ENCODE measurements at places on chromosomes 11 and 22. TPM values are rescaled to one million over a fixed set of nuclear protein-coding genes. Genes with fewer than 3 reads are reported as not detected.

GRCh38 chr11:73622926-73623593, 23.3 kb upstream of the PLEKHB1 start:
- DNase-seq, result no peak

GRCh38 chr11:62817129-62817528, 11.9 kb upstream of the NXF1 start:
- DNase-seq, result no peak

DNA sequence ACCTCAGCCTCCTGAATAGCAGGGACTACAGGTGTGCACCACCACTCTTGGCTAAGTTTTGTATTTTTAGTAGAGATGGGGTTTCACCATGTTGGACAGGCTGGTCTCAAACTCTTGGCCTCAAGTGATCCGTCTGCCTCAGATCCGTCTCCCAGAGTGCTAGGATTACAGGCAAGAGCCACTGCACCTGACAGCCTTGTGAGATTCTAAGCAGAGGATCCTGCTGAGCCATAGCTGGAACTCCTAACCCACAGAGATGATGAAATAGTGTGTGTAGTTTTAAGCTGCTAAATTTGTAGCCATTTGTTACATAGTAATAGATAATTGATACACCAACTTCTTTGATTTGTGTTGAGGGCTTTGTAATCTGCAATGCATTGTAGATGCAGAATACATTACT, 51.1 kb downstream of the CLMP start:
- DNase-seq, result no peak

- no peak for DNase-seq
Observed at GRCh38 chr11:44771841-44772240, 45.1 kb downstream of the TSPAN18 start.

DNA sequence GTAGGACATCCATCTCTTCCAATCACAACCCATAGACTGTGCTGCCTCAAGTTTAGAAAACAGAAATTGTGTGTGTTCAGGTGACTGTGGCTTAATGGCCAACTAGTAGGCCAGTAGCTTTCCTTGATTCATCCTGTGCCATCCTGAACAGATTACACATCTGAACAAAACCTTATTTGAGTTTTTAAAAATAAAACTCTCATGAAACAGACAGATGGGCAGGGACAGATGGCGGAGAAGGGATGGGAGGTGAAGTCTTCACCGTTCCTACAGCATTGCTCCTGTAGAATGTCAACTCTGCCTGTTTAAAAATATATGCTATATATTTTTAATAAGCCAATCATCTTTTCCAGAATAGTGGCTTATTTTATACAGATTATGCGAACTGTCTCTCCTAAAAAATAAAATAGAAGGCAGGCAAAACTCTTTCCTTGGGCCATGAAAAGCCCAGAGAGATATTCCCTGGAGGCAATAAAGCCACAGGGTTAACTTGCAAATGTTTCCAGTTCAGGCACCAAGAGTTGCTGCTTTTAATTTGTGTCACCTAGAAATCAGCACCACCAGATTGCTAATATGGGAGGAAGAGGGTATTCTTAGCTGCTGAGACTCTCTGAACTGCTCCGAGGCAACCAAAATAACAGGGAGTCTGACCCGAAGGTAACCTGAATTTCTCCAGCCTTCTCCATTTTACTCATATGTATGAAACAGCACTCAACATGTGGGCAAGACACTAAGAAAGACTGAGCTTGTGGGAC, 861.2 kb downstream of the OPCML start:
- DNase-seq, result no peak

- no peak for DNase-seq
Observed at GRCh38 chr22:46914916-46915894, 152.8 kb downstream of the TBC1D22A start.

- DNase-seq, result no peak
Observed at GRCh38 chr11:74953451-74953850, 4.4 kb downstream of the SPCS2 start.

GRCh38 chr11:72141066-72141465, 5.5 kb downstream of the FOLR3 start:
- DNase-seq, result peak; percentile 98

The PHETA2 gene
- polyA plus RNA-seq, result 7.0 TPM

The OR2AT4 gene
- not detected for polyA plus RNA-seq

The ANGPTL5 gene
- polyA plus RNA-seq, result not detected
